ENCODE measurements at places on chromosomes 7 and 10. TPM values are rescaled to one million over a fixed set of nuclear protein-coding genes. Genes with fewer than 3 reads are reported as not detected.

- peak; percentile 15 for DNase-seq
- no peak overlapping the region for H3K4me3 ChIP-seq
- no peaks in the 10 kb centered on the region for H3K36me3 ChIP-seq
Observed at GRCh38 chr7:99837649-99838361, 10.0 kb downstream of the CYP3A43 start.

DNA sequence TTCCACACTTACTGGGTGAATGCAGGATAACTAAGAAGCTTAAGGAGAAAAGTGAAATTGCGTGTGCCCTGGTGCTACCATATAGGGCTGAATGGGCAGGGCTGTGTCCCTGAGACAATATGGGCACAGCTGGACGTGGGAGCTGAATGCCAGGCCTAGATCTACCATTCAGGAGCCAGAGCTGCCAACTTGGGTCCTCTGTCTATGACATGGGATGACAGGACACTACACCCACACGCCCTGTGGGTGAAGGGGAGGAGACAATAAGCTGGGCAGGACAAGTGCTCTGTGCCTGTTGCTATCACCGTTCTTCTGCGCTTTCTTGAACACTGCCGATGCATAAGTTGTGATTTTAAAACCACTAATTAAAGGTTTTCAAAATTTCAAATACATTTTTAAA lies 293.9 kb downstream of the TNS3 start:
- peaks cover 12% of the 10 kb centered on the region for H3K4me1 ChIP-seq
- H3K4me3 ChIP-seq, result no peak overlapping the region
- no peaks in the 10 kb centered on the region for H3K27me3 ChIP-seq
- H3K36me3 ChIP-seq, result peaks cover 50% of the 10 kb centered on the region

- H3K4me3 ChIP-seq, result no peak overlapping the region
- no peaks in the 10 kb centered on the region for H3K4me1 ChIP-seq
- H3K36me3 ChIP-seq, result no peaks in the 10 kb centered on the region
Observed at GRCh38 chr10:15427843-15428414, 56.8 kb upstream of the FAM171A1 start.

GRCh38 chr10:77647543-77648293 lies 10.1 kb upstream of the KCNMA1 start:
- H3K27me3 ChIP-seq, result peaks cover 11% of the 10 kb centered on the region
- H3K27ac ChIP-seq, result no peak overlapping the region
- no peak for DNase-seq

DNA sequence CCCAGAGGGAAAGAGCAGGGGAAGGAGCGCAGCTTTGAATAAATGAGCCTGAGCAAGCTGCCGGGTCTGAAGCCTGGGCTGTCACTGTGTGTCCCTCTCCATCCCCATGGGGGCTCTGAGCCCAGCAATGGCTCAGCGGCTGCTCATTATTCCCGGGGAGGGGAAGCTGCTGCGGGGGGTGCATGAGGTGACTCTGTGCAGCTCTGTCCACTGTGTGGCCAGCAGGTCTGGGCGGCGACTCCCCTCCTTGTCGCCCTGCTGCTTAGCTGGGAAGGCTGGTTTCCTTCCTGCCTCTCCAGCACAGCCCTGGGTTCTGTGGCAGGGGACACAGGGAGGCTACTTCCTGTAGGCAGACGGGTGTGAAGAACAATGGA lies 234.2 kb downstream of the PRPF18 start:
- H3K27ac ChIP-seq, result peak overlapping the region; percentile 51
- no peak overlapping the region for H3K4me3 ChIP-seq
- no peaks in the 10 kb centered on the region for H3K27me3 ChIP-seq
- H3K4me1 ChIP-seq, result peaks cover 29% of the 10 kb centered on the region

DNA sequence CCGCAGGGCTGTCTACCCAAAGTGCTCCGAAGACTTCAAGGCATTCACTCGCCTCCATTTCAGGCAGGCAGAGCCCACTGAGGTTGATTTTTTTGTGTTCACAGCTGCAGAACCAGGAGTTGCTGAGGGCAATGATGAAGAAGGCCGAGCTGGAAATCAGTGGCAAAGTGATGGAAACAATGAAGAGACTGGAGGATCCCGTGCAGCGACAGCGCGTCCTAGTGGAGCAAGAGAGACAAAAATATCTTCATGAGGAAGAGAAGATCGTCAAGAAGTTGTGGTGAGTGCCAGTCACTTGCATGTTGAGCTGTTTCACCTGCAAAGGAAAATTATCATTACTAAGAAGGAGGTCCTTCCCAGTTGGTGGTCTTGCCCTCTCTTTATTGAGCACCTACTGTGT lies 210.5 kb downstream of the ARHGAP21 start:
- no peak overlapping the region for H3K4me3 ChIP-seq
- H3K27ac ChIP-seq, result no peak overlapping the region
- H3K4me1 ChIP-seq, result no peaks in the 10 kb centered on the region

DNA sequence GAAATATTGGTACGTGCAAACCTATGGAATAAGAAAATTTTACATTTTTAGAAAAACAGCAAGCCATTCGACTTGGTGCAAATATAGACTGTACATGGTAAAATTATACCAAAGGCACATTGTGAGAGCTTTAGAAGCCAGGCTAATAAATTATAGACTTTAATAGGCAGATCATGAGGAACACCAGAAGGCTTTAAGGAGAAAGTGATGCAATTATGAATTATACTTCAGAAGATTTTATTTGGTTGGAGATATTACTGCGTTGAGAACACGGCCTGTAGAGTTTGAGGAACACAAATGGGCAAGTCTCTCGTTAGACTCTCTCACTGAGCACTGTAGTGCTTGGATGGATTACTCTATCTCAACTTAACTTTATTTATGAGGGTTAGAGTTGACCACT lies 141.7 kb downstream of the MACC1 start:
- no peaks in the 10 kb centered on the region for H3K36me3 ChIP-seq
- H3K27me3 ChIP-seq, result no peaks in the 10 kb centered on the region
- H3K4me1 ChIP-seq, result no peaks in the 10 kb centered on the region

DNA sequence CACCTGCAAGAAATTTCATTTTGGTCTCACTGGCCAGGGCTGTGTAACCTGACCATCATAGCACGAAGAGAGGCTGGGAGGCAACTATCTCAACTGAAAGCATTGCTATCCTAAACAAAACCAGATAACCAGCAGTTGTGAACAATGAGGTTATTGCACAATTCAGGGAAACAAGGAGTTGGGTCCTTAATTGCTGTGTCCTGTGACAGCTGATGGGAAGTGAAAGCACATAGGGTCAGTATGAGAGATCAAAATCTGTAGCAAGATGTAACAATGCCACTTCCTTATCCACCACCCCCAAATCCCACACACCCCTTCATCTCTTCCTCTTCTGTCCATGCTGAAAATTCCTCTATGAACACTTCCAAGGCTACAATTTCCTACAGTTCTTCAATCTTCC lies 80.2 kb downstream of the HTR7 start:
- no peaks in the 10 kb centered on the region for H3K27me3 ChIP-seq
- H3K36me3 ChIP-seq, result no peaks in the 10 kb centered on the region
- H3K4me1 ChIP-seq, result no peaks in the 10 kb centered on the region
- no peak overlapping the region for H3K4me3 ChIP-seq

- peak; percentile 27 for DNase-seq
- H3K4me1 ChIP-seq, result peaks cover 15% of the 10 kb centered on the region
- H3K27ac ChIP-seq, result no peak overlapping the region
- no peaks in the 10 kb centered on the region for H3K36me3 ChIP-seq
- H3K4me3 ChIP-seq, result no peak overlapping the region
Observed at GRCh38 chr10:22344249-22344648, 1.0 kb upstream of the SPAG6 start.

GRCh38 chr10:113059371-113059780 lies 109.3 kb downstream of the TCF7L2 start:
- peaks cover 5% of the 10 kb centered on the region for H3K36me3 ChIP-seq
- peak overlapping the region; percentile 26 for H3K27ac ChIP-seq
- H3K4me3 ChIP-seq, result no peak overlapping the region
- peak; percentile 67 for DNase-seq
- no peaks in the 10 kb centered on the region for H3K27me3 ChIP-seq

DNA sequence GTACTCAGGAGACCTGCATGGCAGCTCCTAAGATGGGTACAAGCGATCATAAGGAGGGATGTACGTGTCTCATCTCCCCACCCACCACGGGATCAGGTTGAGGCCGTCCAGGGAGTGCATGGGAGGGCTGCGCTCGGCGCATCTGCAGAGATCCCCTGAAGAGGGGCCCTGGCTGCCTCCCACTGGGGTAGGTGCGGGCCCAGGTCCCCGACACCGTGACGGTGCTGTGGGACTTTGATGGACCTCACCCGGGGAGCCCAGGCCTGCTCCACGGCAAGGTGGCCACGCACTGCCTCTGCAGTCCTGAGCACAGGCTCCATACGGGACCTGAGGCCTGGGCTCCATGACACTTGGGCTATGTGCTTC lies 12.7 kb downstream of the GET4 start:
- no peak overlapping the region for H3K4me3 ChIP-seq
- no peak for DNase-seq
- H3K27me3 ChIP-seq, result no peaks in the 10 kb centered on the region
- peaks cover 71% of the 10 kb centered on the region for H3K36me3 ChIP-seq
- H3K4me1 ChIP-seq, result no peaks in the 10 kb centered on the region

DNA sequence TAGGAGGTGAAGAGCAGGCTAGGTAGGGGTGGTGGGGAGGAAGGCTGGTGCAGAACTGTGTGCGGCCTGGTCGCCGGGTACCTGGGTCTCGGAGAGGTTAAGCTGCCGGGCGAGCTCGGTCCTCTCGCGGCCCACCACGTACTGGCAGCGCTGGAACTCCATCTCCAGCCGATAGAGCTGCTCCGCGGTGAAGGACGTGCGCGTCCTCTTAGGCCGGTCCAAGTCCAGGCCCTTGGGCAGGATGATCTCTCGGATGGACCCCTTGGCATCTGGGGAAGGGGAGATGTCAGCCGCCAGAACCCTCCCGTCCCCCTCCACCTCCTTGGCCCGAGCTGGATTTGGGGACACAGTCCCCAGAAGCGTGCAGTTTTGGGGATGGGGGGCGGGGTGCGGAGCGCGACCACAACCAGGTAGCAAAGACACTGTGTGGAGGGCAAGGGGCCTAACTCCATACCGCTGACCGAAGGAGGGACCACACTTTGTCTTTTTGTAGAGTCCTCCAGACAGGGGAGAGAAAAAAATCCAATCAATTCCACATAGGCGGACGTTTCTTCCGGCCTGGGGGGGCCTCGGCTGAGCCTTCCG lies 1.6 kb downstream of the VAX1 start:
- peaks cover 23% of the 10 kb centered on the region for H3K4me1 ChIP-seq
- peaks cover 96% of the 10 kb centered on the region for H3K27me3 ChIP-seq
- H3K4me3 ChIP-seq, result no peak overlapping the region

GRCh38 chr7:150339409-150339809 lies 2.0 kb downstream of the RARRES2 start:
- no peak overlapping the region for H3K27ac ChIP-seq
- peaks cover 54% of the 10 kb centered on the region for H3K4me1 ChIP-seq
- H3K36me3 ChIP-seq, result peaks cover 14% of the 10 kb centered on the region
- no peak overlapping the region for H3K4me3 ChIP-seq
- DNase-seq, result no peak

DNA sequence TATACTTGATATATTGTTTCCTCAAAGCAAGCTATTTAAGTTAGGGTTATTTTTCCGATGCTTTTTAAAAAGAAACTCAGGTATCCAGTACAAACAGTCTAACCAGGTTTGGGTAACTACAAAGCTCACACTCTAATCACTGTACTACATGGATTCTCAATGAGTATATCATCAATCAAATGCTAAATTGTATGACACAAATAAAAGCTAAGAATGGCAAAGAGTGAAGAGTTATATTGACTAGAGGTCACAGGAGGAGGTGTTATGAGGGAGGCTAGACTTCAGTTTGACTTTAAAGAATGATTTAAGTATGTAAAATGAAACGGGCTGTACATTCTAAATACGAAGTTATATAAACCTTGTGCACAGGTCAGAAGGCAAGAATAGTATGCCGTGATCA lies 178.0 kb downstream of the CTNNA3 start:
- no peak for DNase-seq
- peaks cover 2% of the 10 kb centered on the region for H3K4me1 ChIP-seq
- H3K27me3 ChIP-seq, result no peaks in the 10 kb centered on the region
- no peak overlapping the region for H3K27ac ChIP-seq
- H3K36me3 ChIP-seq, result no peaks in the 10 kb centered on the region

- DNase-seq, result peak; percentile 53
- no peaks in the 10 kb centered on the region for H3K27me3 ChIP-seq
- no peaks in the 10 kb centered on the region for H3K36me3 ChIP-seq
- H3K27ac ChIP-seq, result no peak overlapping the region
Observed at GRCh38 chr7:35571611-35572240, 123.2 kb downstream of the HERPUD2 start.

GRCh38 chr7:12328888-12329770 lies 74.5 kb downstream of the VWDE start:
- no peaks in the 10 kb centered on the region for H3K4me1 ChIP-seq
- no peak overlapping the region for H3K4me3 ChIP-seq
- no peak overlapping the region for H3K27ac ChIP-seq
- H3K36me3 ChIP-seq, result no peaks in the 10 kb centered on the region
- H3K27me3 ChIP-seq, result no peaks in the 10 kb centered on the region
- DNase-seq, result no peak

- H3K27me3 ChIP-seq, result no peaks in the 10 kb centered on the region
- DNase-seq, result no peak
- H3K27ac ChIP-seq, result no peak overlapping the region
- H3K4me3 ChIP-seq, result no peak overlapping the region
Observed at GRCh38 chr10:6269953-6270867, 67.5 kb downstream of the PFKFB3 start.

- H3K36me3 ChIP-seq, result no peaks in the 10 kb centered on the region
- no peak overlapping the region for H3K27ac ChIP-seq
- DNase-seq, result no peak
- no peaks in the 10 kb centered on the region for H3K27me3 ChIP-seq
Observed at GRCh38 chr7:125491137-125491536, 561.5 kb upstream of the POT1 start.

- H3K27me3 ChIP-seq, result no peaks in the 10 kb centered on the region
- no peak for DNase-seq
- H3K4me1 ChIP-seq, result no peaks in the 10 kb centered on the region
- H3K36me3 ChIP-seq, result no peaks in the 10 kb centered on the region
Observed at GRCh38 chr7:133912916-133913697, 214.0 kb upstream of the LRGUK start.

GRCh38 chr10:21292763-21293517 lies 232.5 kb downstream of the SKIDA1 start:
- H3K4me1 ChIP-seq, result peaks cover 6% of the 10 kb centered on the region
- peak; percentile 96 for DNase-seq
- peak overlapping the region; percentile 59 for H3K27ac ChIP-seq
- peak overlapping the region; percentile 15 for H3K4me3 ChIP-seq
- H3K36me3 ChIP-seq, result no peaks in the 10 kb centered on the region

- no peak overlapping the region for H3K27ac ChIP-seq
- H3K27me3 ChIP-seq, result peaks cover 6% of the 10 kb centered on the region
- no peak overlapping the region for H3K4me3 ChIP-seq
Observed at GRCh38 chr10:130242513-130242912, 106.3 kb downstream of the GLRX3 start.

The TMEM254 gene
- total RNA-seq, result 10.1 TPM

The A1CF gene
- total RNA-seq, result not detected

The BLNK gene
- total RNA-seq, result 1.2 TPM

The HOXA13 gene
- 0.40 TPM for total RNA-seq

The SLK gene
- total RNA-seq, result 35.7 TPM

The PNLIPRP1 gene
- total RNA-seq, result not detected

The SMO gene
- 35.9 TPM for total RNA-seq

The WDFY4 gene
- 1.2 TPM for total RNA-seq

The FRMPD2 gene
- total RNA-seq, result 0.18 TPM

The IMPDH1 gene
- 16.5 TPM for total RNA-seq

The HILPDA gene
- total RNA-seq, result 12.9 TPM

The ST8SIA6 gene
- total RNA-seq, result 1.5 TPM

The CALHM1 gene
- not detected for total RNA-seq

The AKR1D1 gene
- not detected for total RNA-seq

The KIF20B gene
- 8.6 TPM for total RNA-seq

The MMRN2 gene
- total RNA-seq, result 23.1 TPM
